ENCODE measurements at places on chromosomes 16 and 17.

GRCh38 chr16:56970934-56971767 lies 9.4 kb downstream of the CETP start:
- no peak for DNase-seq

DNA sequence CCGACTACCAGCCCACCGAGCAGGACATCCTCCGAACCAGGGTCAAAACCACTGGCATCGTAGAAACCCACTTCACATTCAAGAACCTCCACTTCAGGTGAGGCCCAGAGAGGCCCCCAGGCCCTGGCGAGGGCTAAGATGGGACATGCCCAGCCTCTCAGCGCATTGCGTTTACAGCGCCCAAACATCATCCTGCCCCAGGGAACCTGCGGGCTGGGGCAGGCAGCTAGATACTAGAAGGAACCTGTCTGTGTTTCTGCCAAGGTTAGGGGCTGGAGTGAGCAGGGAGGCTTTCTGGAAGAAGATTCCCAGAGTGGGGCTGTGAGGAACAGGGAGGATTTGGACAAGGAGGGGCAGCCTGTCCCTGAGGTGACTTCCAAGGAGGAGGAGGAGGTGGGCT lies 90.6 kb downstream of the AMFR start:
- DNase-seq, result no peak

GRCh38 chr17:1055751-1056645 lies 59.1 kb downstream of the TIMM22 start:
- peak; percentile 33 for DNase-seq

DNA sequence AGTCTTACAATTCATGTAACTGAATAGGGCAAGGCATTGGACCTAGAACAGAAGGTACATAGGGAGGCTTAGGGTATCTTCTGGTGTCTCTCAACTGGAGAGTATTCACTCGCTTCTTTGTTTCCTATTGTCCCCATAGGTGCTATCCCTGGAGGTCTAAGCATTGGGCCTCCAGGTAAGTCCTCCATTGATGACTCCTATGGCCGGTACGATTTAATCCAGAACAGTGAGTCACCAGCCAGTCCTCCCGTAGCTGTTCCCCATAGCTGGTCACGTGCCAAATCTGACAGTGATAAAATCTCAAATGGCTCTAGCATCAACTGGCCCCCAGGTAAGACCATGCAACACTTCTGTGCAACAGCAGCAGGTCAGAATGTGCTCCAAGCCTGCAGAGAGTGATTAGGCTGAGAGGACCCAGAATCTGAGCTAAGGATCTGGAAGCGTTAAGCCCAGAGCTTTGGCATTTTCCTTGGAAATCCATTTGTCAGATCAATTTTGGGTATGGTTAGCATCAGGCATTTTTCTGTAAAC lies 35.7 kb downstream of the TMC6 start:
- no peak for DNase-seq

DNA sequence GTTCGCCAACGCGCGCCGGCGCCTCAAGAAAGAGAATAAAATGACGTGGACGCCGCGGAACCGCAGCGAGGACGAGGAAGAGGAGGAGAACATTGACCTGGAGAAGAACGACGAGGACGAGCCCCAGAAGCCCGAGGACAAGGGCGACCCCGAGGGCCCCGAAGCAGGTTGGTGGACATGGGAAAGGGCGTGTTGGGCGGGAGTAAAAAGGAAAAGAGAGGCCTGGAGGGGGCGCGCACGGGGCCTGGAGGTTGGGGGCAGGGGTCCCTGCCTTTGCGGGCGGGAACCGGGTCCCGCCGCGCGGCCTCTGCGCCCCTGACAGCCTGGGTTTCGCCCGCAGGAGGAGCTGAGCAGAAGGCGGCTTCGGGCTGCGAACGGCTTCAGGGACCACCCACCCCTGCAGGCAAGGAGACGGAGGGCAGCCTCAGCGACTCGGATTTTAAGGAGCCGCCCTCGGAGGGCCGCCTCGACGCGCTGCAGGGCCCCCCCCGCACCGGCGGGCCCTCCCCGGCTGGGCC lies 2.1 kb downstream of the IRX5 start:
- DNase-seq, result no peak

DNA sequence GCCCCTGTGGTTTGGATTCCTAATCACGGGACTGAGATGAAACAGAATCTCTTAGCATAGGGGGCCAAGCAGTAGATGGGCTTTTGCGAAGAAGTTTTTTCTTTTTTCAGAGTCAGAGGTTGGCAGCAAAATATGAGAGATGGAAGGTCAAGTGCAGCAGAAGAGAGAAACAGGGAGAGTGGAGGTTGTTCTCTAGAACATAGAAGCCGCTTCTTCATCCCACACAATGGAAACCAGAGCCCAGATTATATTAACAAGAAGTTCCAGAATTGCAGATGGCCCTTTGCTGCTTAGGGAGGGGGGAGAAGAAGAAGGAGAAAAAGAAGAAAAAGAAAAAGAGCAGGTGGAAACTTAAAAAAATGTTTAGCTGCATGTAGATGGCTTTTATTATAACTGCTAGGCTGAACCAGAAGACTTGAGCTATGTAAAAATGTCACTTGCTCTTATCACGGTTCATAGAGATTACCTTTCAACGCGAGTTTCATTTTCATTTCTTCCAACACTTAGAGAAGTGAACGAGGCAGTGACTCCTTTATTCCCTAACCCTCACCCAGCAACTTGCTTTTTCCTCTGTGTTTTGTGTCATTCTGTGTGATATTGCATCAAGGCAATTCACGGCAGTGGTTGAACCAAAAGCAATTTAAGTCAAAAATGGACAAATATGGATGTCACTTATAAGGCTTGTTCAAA lies 737.5 kb downstream of the WWOX start:
- DNase-seq, result no peak

DNA sequence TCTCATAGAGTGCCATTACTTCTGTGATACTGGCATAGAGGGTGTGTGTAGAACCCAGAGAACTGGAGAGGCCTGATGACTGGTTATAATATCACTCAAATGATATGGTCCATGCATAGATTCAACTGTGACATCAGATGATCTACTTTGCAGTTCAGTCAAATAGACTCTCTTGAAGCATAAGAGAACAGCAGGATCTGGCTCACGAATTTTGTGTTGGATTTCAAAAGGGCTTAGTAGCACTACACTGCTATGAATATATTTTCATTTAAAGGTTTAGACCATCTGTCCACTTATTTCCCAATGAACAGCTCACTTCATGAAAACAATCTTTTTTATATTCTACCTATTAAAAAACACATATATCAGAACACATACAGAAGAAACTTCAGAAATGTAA lies 119.7 kb downstream of the KIF2B start:
- no peak for DNase-seq

DNA sequence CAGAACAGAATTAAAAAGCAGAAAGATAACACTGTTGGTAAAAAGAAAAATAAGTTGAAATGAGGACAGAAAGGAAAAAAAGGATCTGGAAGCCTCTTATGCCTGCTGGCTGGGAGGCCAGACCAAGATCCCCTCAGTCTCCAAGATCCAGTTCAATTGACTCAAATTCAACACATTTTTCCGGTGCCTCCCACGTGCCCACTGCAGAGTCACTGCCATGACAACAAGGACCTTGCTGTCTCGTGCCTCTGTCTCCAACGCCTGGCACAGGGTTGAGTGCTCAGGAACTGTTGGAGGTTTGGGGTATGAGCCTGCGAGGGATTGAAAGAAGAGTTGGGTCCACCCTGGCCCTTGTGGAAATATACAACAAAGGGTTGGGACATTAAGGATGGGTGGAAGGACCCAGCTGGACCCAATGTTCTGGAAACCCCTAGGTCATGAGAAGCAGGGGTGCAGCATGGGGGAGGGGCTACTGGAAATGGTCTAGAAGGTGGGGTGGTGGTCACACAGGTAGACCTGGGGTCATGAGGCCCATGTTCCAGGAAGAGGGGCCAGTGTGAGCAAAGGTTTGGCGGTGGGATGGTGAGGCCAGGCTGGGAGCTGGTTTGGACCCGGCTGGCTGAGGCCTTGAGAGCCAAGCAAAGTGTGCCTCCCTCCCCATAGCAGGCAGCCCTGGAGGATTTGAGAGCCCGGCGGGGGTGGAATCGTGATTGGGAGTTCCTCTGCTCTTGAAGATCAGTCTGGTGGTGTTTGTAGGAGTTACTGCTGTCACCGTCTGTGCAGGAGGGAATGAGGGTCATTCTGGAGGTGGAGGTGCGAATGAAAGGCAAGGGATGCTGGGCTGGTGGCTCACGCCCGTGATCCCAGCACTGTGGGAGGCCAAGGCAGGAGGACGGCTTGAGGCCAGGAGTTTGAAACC lies 1.3 kb downstream of the IL34 start:
- DNase-seq, result no peak

GRCh38 chr17:19022128-19022527 lies 17.6 kb upstream of the FAM83G start:
- no peak for DNase-seq

Measured in AG04450 (cell line).